ENCODE measurements at places on chromosomes 13 and 19.

DNA sequence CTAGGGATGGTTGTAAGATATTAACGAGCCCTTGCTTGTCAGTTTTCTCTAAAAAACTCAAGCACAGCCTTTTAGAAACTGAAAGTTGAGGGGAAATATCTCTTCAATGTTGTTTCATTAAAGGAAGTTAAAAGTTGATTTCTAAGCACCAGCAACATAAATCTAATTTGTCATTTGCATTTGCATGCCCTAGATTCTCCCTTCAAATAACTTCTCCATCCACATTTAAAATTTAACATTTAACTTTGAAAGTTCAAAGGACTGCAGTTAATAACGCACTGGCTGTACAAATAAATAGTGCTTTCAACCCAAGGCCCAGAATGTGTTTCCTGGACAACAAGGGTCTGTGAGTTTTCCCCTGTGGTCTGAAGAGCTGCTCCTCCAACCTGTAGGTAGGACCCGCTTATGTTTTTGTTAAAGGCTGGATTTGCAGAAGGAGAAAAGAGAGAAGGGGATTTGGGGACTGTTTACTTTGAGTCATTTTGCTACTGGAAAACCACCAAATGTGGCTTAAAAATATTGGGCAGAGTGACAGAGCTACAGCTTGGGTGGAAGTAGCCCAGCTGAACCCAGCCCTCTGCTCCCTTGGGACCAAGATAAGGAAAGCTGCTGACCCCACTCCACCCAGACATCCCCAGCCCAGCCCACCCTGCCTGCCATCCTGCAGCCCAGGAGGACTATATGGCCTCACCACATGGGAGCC, 39.8 kb downstream of the TNFRSF19 start:
- DNase-seq: peak; percentile 52

DNA sequence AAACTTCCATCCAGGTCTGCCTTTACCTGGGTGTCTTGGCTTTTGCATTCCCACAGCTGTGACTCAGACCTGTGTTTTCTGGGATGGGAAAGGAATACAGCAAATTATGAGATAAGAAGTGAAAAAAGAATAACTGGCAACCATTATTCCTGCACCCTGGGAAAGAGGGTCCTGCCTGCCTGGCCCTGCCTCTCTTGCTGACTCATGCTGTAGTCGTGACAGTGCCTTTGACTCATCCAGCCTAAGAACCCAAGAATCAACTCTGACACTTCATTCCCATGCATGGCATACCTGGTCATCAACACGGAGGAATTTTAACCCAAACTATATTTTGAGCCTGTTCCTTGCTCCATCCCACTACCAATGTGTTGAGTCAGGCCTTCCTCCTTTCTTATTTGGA, 185.4 kb upstream of the SERP2 start:
- peak; percentile 83 for DNase-seq

GRCh38 chr13:80475718-80476117, 134.8 kb upstream of the SPRY2 start:
- no peak for DNase-seq

DNA sequence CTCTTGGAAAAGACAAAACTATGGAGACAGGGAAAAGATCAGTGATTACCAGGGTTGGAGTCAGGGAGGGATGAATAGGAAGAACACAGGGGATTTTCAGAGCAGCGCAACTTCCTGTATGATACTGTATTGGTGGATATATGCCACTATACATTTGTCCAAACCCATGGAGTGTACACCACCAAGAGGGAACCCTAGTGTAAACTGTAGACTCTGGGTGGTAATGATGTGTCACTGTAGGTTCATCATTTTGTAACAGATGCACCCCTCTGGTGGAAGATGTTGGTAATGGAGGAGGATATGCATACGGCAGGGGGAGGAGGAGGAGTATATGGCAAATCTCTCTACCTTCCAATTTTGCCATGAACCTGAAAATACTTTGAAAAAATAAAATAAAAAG, 68.1 kb downstream of the UFM1 start:
- peak; percentile 52 for DNase-seq

GRCh38 chr13:79385694-79386093, 20.4 kb downstream of the RBM26 start:
- DNase-seq: peak; percentile 10

DNA sequence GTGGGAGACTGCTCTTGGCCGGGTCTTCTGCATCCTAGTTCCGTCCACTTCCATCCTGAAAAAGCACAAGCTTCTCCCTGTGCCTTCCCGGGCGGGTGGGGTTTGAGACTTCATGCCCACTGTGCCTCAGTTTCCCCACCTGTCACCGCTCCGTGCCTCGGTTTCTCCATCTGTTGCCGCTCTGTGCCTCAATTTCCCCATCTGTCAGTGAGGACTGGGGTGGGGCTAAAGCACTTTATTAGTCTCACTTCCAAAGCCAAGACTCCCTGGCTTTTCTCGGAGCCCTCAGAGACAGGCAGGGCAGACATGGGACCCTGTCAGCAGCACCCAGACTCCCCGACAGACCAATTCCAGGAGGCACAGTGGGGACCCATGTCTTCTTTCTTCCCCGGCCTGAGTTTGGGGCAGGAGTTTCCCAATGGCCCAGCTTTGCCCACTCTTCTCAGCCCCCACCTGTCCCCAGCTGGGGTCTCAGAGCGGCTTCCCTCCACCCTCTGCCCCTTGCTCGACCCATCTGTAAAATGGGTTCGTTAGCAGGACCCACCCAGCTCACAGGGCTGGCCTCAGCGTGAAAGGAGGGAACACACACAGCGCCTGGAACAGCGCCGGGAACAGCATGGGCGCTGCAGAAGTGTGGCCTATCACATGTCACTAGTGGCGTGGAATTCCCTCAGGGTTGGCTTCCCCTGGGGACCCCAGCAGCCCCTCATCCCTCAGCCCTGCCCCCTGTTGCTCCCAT, 4.6 kb upstream of the PEAK3 start:
- DNase-seq: no peak

Data from fibroblast of skin of right biceps (primary cell).